ENCODE measurements at places on chromosomes 2 and 18.

DNA sequence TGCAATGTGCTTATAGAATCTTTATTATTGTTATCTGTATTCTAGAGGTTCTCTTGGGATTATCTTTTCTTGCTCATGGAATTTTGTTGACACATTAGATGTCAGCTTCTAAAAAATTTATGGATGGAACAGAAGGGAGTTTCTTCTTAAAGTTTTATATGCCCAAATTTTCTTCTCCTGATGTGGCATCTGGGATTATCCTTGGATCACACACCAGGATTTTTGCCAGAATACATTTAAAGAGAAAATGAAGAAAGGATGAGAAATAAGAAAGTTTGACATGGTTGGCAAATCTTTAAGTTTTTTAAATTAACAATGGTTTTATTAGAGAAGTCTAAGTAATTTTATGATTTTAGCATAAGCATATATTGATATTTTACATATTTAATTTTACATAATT, 706.7 kb upstream of the TMEFF2 start:
- DNase-seq: no peak

- no peak for DNase-seq
Observed at GRCh38 chr2:117825437-117825836, 10.9 kb downstream of the DDX18 start.

- no peak for DNase-seq
Observed at GRCh38 chr2:33579227-33579626, 19.9 kb downstream of the FAM98A start.

- no peak for DNase-seq
Observed at GRCh38 chr2:159140070-159140769, 146.3 kb downstream of the WDSUB1 start.

GRCh38 chr18:23068570-23069310, 66.5 kb upstream of the CABLES1 start:
- no peak for DNase-seq

DNA sequence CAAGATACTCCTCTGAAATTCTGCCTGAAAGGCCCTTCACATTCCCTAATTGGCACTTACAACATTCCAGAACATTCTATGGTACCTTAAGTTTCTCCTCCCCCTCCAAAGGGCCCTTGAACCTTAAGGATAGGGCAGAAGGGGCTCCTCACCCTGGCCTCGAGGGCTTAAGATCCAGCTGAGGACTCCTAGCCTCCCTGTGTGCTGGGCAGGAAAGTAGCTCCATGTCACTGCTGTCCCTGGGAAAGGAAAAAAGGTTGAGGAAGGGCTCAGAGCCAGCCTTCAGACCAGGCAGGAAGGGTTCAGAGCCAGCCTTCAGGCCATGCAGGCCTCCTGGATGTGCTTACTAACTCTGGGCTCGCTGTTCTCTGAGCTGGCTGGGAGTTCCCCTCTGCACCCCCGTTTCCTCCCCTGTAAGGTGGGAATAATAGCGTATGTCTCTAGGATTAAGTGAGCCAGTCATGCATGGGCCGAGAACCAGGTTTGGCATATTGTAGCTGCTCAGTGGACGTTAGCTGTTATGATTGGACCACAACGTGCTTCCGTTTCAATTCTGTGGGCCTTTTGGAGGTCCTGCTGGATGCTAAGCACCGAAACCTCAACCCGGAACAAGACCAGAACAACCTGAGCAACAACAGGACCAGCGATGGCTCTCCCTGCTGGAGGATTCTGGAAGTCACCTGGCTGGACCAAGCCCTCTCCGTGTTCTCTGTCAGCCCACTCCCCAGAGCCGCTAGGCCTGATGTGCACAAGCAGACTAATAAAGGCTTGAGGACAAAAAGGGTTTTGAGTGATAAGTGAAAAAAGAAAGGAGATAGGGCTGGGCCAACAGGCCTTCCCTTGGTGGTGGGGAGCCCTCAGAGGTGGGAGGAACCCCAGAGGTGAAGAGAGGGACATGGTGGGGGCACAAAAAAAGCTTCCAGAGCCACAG, 1.0 kb upstream of the B3GNT7 start:
- DNase-seq: no peak

Data from NCI-H510A (cell line).